ENCODE measurements at places on chromosomes 4 and X.

- DNase-seq = no peak
These were observed 604.1 kb downstream of the GRXCR1 start for GRCh38 chr4:43496602-43497001.

DNA sequence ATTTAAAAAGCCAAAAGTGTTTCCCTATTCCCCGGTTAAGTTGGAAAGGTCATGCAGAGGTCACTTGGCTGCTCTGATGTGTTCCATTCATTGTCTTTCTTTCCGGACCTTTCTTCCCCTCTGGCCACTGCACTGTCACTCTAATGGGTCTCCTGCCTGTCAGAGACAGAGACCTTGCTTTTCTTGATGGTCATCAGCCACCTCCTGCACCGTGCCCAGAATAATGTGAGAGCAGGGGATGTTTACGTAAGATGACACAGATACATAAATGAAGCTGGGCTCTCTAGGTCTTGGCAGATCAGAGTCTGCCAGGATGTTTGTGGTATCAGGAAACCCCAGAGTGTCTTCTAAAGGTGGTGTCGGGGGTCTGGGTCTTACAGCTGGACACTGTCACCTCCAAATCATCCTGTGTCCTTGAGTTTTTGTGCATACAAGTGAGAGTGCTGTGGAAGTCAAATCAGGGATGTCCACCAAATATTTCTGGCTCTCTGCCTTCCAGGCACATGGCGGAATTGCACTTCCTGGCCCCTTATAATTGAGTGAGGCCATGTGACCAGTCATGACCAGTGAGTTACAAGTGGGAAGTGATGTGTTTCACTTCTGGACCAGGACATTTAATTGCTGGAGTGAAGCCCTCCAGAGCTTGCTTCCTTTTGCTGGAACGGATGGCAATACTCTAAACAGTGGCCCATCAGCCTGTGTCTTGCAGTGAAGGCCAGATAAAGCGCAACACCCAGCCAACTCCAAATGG lies 130.6 kb upstream of the ATP6AP2 start:
- DNase-seq = no peak

DNA sequence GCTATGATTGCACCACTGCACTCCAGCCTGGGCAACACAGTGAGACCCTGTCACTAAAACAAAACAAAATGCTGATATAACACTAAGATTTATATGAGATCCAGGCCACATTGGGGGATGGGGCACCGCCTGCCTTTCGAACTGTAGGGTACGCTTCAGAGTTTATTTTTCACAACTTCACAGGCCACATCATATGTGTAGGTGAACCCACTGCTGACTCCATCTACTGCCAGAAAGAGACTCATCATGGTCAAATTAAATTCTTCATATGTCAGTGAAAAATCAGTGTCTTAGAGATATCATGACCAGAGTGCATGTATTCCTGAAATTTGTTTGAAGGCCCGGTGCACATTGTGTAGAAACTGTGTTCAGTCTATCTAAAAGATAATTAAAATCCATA lies 121.8 kb downstream of the GPR143 start:
- DNase-seq = no peak

DNA sequence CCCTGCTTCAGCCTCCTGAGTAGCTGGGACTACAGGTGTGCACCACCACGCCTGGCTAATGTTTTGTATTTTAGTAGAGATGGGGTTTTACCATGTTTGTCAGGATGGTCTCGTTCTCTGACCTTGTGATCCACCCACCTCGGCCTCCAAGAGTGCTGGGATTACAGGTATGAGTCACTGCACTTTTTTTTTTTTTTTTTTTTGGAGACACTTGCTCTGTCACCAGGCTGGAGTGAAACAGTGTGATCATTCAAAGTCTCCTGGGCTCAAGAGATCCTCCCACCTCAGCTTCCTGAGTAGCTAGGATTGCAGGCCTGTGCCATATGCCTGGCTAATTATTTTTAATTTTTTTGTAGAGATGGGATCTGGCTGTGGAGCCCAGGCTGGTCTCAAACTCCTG lies 338.8 kb downstream of the PPP3CA start:
- no peak for DNase-seq
